ENCODE measurements at places on chromosomes 2 and 18.
A peak's percentile ranks its signal among the peaks of the same experiment; 100 is the strongest.

DNA sequence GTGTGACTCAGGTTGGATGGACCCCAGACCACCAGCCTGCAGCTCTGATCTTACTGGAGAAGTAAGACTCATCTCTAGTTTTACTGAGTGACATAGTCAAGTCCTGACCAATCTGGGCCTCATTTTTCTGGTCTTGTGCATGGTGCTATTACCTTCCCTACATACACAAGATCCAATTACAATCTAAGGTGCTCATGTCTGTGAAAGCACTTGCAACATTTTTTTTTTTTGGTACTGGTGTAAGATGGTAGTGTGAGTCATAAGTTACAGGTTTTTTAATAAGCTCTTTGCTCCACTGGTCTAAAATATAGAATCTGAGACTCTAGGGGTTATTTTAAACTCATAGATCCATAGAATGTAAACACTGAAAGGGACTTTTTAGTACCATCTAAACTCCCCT is 117.3 kb upstream of the EFEMP1 start:
- DNase-seq: no peak

- DNase-seq: no peak
These were observed 78.5 kb downstream of the PTPN4 start for GRCh38 chr2:119838179-119838578.

DNA sequence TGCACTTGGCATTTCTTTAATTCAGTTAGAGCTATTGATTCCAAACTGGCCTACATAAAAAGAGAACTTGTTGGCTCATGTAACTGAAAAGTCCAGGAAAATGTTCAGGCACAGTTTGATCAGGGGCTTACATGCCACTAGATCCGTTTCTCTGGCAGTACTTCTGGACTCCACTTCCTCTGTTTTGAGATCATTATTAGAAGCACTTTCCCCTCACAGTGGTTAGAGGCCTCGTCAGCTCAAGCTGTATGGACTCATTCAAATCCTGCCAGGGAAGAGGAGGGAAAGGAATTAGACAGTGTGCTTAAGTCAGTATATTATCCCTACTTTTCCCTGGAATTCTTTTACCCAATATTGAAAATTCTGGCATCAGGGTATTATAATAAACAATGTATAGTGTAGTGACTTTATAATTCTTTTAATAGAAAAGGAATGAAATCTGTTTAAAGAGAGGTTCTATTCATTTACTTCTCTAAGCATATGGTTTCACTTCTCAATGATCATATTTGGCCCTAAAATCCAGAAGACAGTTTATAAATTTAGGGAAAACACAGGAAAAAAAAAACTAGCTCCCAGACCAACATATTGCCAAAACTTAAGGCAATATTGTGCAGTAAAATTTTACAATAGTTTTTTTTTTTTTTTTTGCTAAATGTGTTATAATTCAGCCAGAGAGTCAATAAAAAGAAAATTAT is 92.0 kb downstream of the ARMC9 start:
- no peak for DNase-seq

- DNase-seq: peak; percentile 39
These were observed 96.0 kb upstream of the TTC39C start for GRCh38 chr18:23918395-23919032.

DNA sequence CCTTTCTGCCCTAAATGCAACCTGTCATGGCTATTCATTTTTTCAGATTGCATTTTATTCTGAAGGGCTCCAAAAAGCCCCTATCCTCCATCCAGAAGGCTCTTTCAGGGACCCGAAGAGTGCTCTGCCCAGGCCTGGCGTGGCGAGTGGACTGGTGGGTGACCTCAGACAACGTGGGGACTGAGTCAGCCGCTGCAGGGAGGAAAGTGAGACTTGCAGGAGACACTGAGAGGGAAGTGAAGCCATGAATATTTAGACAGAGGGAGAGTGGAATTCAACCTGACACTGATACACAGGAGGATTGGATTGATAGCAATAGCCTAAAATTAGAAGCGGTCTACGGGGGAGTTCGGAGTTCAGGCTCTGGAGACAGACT is 63.6 kb upstream of the SIX2 start:
- DNase-seq: no peak

DNA sequence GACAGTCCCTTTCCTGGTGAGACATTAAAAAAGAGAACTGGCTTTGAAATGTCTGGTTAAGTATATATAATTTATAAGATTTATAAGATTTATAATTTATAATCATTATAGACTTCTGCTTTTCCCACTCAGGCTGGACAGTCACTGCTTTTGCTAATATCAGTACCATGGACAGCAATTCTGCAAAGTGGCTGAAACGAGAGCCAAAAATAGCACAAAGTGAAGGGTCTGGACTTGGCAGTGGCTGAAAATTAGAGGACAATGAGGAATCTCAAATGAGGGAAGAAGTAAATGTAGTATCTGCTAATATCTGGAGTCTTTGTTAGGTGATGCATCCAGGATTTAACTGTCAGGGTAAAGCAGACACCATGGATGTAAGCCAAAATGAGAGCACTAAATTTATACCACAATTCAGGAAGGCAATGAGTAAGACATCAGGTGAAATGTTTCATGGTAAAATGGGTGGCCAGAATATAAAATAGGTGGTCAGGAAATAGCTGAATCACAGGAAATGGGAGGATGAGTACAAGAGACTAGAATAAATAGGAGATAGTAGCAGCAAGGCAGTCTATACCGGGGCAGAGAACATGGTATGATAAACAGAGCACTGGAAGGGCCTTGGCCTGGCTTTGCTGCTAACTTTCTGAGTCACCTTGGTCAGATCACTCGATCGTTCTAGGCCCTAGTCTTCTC is 39.6 kb upstream of the BOD1L2 start:
- DNase-seq: peak; percentile 2
